Spinal cord (tissue), 10 donors: ENCODE measurements at places on chromosomes 12 and 14. TPM values are rescaled to one million over a fixed set of nuclear protein-coding genes. Genes with fewer than 3 reads are reported as not detected.

DNA sequence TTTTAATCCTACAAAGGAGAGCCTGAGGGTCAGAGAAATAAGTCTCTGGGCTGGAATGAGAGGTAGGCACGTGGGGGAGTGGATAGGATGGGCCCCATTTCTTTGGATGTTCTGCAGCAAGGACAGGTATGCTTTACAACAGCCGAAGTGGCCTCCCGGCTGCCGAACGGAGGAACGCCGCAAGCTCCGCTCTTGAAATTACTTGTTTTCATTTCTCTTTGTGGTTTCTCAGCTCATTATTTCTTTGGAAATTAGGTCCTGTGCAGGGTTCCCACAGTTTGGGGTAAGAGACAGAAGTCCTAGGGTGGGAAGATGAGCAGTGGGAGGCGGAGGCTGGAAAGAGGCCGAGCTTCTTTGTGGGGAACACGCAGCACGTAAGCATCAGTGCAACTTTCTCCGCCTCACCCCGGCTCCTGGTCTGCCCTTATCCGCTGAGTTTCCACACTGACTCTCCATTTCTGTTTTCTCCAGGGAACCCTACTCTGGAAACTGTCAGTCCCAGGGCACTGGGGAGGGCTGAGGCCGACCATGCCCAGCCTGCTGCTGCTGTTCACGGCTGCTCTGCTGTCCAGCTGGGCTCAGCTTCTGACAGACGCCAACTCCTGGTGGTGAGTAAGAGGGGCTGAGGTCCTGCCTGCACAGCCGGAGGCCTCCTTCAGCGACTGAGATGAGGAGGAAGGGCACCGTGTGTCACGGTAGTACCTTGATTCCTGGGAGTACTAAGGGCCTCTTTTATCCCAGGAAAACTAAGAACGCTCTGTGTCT is 2.0 kb downstream of the WNT5B start:
- no peak for DNase-seq

GRCh38 chr14:103576371-103577024 is 13.7 kb downstream of the COA8 start:
- peak; percentile 39 for DNase-seq

GRCh38 chr14:60655119-60655897 is 6.0 kb upstream of the SIX1 start:
- DNase-seq = no peak

DNA sequence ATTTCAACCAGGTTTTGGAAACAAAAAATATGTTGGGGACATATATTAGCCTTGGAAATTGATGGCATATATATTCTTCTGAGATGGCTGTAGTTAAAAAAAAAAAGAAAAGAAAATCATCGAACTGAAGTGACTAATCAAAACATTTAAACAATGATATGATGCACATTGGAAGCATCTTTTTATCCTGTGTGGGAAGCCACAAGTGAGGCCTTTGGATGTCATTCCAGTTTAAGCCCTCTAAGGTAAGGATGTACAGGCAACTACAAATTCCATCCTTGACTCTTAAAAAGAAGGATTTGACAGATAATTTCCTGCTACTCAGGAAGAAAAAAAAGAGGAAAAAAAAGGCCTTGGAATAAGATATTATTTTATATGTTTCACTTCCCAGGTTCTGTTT is 9.6 kb upstream of the PTPRB start:
- no peak for DNase-seq

DNA sequence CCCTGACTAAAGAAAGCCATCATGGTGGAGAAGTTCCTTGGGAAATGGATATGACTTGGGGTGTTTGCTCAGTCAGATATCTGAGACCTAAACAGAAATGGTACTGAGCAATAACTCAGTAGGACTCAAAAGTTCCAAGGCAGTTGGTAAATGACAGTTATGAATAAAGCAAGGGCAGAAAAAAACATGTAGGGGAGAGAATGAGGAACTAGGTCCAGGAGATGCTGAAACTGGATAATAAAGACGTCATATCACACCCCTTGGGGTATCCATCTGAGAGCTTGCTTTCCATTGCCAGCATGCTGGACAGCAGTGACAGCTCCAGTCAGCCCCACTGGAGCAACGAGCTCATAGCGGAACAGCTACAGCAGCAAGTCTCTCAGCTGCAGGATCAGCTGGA is 37.5 kb downstream of the RPGRIP1 start:
- no peak for DNase-seq

- DNase-seq = no peak
Observed at GRCh38 chr12:117076410-117077372, 22.5 kb downstream of the TESC start.

DNA sequence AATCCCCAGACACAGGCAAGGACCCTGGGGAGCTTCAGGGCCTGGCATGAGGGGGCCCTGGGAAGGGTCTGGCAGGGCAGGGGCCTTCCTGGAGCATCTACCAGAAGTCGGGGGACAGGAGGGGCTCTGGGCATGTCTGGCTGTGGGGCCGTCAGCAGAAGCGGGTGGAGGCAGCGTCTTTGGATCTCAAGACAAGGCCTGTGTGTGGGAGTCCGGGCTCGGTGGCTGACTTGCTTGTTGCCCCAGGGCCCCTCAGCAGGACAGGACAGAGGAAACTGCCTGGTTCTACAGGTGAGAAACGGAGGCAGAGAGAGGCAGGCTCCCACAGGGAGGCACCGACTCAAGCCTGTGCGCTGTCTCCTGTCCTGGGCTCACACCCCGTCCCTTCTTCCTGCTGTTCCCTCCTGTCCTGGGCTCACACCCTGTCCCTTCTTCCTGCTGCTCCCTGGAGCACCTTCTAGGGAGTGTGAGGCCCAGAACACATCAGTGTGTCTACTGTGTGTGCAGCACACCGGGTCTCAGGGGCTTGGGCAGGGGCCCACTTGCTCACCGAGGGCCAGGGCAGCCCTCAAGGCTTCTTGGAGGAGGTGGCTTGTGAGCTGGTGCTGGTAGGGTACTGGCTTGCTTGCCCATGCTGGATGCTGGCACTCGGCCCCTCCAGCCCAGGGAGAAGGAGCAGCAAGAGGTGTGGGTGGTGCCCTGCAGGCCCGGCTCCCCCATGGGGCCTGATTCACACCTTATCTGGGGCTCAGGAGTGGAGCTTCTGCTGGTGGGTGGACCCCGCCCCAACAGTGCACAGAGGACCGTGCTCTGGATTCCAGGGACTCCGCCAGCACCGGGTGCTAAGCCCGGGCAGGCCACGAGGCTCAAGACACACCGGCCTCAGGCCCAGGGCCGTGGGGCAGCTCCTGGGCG is 14.9 kb downstream of the ASPG start:
- no peak for DNase-seq

DNA sequence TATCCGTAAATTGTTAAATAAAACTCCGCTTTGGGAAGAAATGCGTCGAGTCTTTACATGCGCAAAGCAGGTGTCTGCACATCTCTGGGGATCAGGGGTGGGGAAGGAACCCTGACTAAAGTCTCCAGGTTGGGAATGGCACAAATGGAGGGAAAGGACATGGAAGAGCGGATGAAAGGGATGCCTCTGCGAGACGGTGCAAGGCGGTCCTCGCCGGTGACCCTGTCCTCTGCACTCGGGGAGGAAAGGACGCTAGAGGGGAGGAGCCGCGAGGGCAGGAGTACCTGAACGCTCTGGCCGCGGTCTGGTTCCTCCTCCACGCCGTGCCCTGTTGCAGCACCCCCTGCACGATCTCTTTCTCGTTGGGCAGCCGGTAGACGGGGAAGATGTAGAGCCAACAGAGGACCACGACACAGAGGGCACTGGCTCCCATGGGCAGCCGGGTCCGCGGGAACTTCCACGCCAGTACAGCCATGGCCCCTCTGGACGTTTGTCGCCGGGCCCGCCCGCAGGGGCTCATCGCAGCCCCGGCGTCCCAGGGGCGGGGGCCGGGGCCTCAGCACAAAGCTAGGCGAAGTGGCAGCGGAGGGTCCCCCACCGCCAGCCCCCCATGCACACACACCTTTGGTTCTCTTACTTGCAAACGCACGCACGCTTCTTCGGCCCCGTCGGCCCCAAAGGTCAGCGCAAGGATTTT is 646 bp downstream of the ST8SIA1 start:
- peak; percentile 51 for DNase-seq

GRCh38 chr12:12590961-12591360 is 20.7 kb upstream of the CREBL2 start:
- no peak for DNase-seq

- DNase-seq = no peak
Observed at GRCh38 chr14:24243336-24243836, 963 bp upstream of the TINF2 start.

DNA sequence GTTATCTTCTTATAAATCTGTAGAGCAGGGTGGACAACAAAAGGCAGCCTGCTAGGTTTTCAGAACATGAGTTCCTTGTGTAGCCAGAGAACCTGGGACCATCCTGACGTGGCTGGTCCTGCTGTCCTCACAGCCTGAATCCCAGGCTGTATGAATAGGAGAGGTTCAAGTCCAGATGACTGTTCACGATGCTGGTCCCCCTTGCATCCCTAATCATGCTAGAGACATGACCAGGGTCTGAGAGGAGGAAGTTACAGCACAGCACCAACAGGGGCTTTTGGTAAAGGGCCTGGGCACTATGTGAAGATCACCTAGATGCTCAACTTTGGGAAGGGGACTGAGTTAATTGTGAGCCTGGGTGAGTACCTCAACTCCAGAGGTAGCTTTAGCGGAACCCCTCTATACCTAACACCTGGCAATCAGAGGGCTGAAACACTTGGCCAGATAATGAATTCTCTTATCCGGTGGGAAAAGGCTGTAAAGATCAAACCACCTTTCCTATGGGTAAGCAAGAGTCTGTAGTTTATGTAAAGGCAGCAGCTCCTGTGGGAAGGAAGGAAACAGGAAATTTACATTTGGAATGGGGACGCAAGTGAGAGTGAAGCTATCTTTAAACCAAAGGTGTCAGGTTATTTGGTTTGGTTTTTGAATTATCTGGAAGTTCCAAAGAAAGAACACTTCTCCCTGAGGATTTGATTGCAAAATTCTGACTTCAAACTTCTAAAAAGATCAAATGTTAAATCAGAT is 112.8 kb downstream of the DAD1 start:
- DNase-seq = no peak

GRCh38 chr14:53180272-53181221 is 27.4 kb upstream of the DDHD1 start:
- DNase-seq = no peak

- no peak for DNase-seq
Observed at GRCh38 chr14:58947156-58947555, 241.3 kb upstream of the DAAM1 start.

DNA sequence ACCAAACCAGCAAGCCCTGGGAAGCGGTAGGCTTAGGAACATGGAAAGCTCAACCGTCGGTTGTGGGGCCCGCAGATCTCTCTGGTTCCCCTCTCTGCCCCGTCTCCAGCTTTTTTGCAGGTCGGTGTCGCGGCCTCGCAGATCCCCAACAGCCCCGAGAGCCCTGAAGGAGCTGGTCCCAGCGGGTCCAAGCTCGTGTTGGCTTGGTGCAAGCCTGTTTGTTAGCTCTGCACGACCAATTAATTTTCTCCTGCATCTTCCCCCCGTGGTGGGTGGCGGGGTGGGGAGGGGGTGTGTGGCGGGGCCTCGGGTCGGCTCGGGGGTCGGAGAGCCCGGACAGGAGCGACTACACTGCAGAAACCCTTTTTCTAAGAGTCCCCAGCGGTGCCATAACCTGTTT is 449 bp upstream of the SLC24A4 start:
- DNase-seq = no peak

GRCh38 chr12:16881986-16882570 is 276.1 kb upstream of the LMO3 start:
- no peak for DNase-seq

GRCh38 chr14:106109337-106109736 is 583.0 kb downstream of the TMEM121 start:
- no peak for DNase-seq

- no peak for DNase-seq
Observed at GRCh38 chr12:50517421-50518048, 12.8 kb downstream of the DIP2B start.

- no peak for DNase-seq
Observed at GRCh38 chr12:26037615-26038220, 79.2 kb downstream of the RASSF8 start.

DNA sequence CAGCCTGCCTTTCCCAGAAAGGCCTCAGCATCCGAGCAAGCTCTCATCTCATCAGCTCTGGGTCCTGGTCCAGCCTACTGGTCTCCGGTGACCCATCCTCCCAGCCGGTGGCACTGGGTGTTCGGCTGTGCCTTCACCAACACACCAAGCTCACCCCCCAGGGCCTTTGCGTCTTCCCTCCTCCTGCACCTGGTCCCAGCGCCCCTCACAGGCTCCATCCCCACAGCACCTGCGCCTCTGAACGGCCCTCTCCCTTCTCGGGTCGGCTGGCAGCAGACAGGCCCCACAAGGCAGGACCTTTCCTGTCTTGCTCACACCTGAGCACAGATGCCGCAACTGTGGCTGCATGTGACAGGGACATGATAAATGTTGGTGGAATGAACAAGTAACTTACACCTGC is 13.1 kb downstream of the P2RX2 start:
- no peak for DNase-seq

DNA sequence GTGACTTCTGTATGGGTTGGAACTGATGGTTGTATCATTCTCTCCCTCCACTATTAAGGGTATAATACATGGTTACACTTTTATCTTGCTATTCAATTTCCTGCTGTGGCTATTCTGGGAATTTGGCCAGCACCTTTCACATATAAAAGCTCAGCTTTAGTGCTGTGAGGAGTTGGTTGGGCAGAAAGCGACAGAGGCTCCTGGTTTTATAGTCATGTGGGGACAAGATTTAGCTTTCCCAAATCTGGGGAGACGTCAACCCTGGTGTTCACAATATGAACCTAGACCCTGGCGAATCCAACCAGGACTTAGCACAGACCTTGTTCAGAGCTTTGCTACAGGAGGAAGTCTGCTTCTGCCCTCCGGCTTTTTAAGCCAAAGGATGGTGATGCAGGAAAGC is 36.5 kb downstream of the FOS start:
- no peak for DNase-seq

DNA sequence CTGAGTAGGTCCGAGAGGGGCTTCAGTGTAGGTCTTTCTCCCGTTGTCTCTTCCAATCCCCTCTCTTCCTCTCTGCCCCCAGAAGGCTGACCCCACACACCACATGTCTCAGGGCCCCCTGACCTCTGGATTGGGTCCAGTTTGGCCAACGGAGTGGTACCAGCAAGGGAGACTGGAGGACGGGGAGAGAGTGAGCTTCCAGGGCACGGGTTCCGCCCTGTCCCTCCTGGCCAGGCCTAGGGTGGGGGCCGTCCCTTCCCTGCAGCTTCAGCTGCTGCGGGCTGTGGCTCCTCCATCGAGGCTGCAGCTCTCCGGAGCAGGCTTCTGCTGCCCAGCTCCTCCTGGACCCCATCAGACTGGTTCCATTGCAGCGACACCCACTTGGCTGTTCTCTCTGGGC is 17.4 kb downstream of the FZD10 start:
- no peak for DNase-seq

The PIWIL1 gene
- 0.66 TPM for polyA plus RNA-seq

The MORN3 gene
- 6.1 TPM for polyA plus RNA-seq

The HCAR1 gene
- polyA plus RNA-seq = 2.1 TPM

The WASHC3 gene
- 56.5 TPM for polyA plus RNA-seq

The CLEC6A gene
- not detected for polyA plus RNA-seq

The CISTR gene
- polyA plus RNA-seq = 1.1 TPM
